KBM-7 (cell line): ENCODE measurements at places on chromosomes 7 and 10.

- no peak for DNase-seq
Measured at GRCh38 chr10:44803862-44804261, 107.3 kb upstream of the TMEM72 start.

GRCh38 chr10:6746782-6747181, 166.7 kb upstream of the PRKCQ start:
- DNase-seq, result no peak

DNA sequence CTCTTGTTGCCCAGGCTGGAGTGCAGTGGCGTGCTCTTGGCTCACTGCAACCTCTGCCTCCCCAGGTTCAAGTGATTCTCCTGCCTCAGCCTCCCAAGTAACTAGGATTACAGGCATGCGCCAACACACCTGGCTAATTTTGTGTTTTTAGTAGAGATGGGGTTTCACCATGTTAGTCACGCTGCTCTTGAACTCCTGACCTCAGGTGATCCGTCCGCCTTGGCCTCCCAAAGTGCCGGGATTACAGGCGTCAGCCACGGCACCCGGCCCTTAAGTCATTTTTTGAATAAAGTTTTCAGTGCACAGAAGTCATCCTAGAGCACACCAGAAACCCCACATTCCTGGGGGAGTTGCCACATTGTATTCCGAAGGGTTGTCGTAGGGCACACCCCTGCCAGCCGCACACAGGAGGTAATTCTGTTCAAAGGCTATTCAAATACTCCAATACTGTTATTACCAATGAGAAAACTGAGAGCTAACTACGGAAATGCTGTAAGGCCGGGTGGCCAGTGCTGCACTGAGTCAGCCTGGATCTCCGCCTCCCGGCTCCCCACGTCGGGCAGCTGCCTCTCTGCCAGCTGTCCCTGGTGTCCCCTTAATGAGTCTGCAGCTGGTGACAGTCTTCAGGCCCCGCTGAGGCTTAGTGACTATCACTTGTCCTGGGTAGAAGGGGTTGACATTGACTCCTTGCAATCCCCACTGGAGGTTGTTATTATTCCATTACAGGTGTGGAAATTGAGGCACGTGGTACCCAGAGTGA, 8.6 kb upstream of the RFC2 start:
- DNase-seq, result no peak

- no peak for DNase-seq
Measured at GRCh38 chr7:31687024-31687748, at the start of gene PPP1R17. PPP1R17 (plus strand) TSS chr7:31687215; CDS start chr7:31692442, 5,227 bp downstream.

GRCh38 chr10:112585126-112585525, 138.1 kb downstream of the VTI1A start:
- no peak for DNase-seq

DNA sequence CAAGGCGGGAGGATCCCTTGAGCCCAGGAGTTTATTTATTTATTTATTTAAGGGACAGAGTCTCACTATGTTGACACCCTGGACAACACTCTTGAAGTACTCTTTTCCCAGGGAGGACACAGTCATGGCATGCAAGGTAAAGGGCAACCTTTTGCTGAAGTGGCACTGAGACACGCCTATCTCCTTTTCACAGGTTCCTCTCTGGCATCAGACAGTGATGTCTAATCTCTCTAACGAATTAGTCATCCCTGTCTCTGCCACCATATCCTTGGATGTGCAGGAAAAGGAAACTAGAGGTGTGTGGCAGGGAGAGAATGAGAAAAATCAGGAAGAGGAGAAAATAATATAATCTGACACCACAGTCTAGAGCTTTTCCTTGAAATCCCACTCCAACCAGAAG, 19.5 kb downstream of the CPVL start:
- no peak for DNase-seq

- no peak for DNase-seq
Measured at GRCh38 chr7:107075863-107076574, 31.5 kb downstream of the PRKAR2B start.

- no peak for DNase-seq
Measured at GRCh38 chr10:12189426-12189825, 6.3 kb downstream of the NUDT5 start.

- no peak for DNase-seq
Measured at GRCh38 chr7:42453931-42454361, 216.9 kb upstream of the GLI3 start.

DNA sequence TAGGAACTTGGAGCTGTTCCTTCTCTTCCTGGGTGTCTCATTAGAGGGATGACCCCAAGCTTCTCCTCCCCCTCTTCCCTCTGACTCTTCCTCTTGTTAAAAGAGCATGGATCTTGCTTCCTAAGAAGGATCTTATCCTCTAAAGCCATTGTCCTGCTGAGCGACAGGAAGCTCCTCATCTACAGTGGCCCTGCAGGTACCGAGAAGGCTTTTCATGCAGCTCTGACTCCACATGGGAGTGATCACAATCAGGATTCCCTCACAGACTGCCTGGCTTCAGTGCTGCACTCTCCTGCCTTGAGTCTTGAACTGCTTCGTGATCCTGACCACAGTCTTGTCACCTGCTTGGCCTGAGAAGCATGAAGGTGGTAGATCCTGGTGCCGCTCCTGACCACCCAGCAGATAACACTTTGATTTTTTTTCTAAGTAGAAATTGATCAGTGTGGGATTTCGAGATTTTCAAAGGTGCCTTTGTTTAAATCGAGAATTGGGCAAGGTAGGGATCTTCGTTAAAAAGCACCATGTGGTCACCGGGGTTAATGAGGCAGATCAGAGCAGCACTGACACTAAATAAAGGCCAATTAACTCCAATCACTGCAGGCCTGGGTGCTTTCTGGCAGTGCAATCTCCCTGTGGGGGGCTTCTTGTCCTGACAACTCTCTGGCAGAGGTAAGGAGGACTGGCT, 376.4 kb downstream of the NRG3 start:
- no peak for DNase-seq

GRCh38 chr10:119313644-119314043, 106.3 kb downstream of the GRK5 start:
- DNase-seq, result peak; percentile 84

DNA sequence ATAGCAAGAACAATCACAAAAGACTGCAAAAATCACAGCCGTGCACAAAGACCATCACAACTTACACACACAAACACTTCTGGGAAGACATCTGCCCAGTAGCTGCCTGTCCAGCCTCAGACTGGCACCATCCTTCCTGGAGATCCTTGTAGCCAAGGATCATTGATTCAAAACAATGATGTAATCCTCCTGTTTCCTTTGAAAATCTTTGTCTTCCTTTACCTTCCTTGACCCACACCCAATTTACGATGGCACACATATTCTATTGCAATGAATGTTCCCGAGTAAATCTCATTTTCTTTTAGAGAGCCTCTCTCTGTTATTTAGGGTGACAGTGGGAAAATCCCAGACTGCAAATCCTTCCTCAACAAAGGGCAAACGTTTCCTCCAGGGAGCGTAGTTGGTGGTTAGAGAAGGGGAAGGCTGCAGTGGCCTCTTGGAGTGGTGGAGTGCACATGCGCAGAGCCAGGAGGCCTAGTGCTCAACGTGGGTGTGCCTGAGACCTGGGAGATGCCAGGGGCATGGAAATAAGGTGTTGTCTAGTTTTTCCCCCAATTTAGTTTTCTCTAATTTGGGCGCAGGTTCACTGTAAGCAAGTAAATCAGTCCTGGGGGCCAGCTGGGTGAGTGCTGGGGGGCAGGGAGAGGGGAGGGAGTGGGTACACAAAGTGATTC, 3.1 kb upstream of the INPP5A start:
- DNase-seq, result no peak

GRCh38 chr7:46653848-46654247, 732.8 kb upstream of the IGFBP3 start:
- no peak for DNase-seq

DNA sequence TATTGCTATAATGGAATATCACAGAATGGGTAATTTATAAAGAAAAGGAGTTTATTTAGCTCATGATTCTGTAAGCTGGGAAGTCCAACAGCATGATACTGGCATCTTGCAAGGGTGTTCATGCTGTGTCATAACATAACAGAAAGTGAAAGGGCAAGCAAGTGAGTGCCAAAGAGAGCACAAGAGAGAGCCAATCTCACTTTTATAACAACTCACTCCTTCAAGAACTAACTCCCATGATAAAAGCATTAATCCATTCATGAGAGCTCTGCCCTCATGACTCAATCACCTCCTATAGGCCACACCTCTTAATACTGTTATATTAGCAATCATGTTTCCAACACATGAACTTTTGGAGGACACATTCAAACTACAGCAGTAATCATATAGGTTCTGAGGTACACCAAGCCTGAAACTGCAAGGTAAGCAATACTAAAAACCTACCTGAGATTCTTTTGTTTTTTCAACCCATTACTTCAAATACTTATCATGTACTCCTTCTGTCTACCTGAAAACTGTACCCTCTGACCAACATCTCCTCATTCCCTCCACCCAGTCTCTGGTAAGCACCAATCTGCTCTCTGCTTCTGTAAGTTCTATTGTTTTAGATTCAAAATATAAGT, 219.7 kb downstream of the MTERF1 start:
- DNase-seq, result no peak

DNA sequence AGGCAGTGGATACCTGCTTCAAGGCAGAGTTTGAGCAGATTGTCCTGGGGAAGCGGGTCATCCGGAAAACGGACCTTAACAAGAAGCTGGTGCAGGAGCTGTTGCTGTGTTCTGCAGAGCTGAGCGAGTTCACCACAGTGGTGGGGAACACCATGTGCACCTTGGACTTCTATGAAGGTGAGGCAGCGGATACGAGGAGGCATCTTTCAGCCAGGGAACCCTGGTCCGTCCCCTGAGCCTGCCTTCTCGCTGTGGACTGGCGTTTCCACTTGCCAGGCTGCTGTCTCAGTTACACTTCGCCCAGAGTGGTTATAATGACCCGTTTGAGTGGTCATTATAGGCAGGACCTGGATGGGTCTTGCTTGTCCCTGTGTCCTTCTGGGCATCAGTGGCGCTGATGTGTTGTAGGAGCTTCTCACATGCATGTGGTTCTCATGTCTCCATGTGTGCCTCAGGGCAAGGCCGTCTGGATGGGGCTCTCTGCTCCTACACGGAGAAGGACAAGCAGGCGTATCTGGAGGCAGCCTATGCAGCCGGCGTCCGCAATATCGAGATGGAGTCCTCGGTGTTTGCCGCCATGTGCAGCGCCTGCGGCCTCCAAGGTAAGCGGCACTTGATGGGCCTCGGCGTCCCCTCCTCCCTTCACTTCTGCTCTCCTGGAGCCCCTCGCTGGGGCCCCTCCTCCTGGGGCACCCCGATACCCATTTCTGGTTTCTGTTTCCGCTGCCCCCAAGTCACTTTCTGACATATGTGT, 18.0 kb downstream of the UPP1 start:
- no peak for DNase-seq

DNA sequence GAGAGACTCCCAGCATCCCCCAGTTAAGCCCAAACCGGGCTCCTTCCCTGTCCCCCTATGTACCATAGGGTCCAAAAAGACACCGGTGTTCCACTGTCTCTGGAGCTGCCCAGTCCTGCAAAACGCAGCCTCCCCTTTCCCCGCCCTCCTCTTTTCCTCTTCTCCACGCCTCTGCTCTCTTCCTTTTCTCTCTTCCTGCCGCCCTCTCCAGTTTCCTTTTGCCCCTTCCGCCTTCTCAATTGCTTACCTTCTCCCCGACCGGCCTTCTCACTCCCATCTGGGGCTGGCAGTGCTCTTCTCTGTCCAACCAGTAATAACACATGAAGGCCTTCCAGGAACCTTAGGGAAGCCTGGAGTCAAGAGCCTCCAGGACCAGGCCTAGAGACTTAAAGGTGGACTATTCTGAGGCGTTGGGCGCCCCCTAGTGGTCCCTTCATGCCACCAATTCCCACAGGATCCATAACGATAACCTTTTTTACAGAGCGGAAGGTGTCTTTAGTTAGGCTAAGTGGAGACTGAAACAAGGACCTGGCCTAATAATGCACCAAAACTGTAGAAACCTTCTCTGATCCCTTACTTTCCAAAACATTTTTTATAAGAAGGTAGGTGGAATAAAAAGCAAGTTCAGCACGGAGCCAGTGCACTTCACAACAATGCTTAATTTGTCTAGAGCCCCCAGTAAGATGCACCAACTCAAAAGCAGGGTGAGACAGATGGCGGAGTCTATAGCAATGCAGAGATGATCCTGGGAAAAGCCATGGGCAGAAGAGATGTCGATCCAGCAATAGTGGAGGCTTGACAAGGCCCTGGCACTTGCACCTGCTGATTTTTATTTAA, 27.2 kb upstream of the MSRB2 start:
- peak; percentile 83 for DNase-seq

- DNase-seq, result no peak
Measured at GRCh38 chr10:129046065-129046681, 420.9 kb upstream of the MGMT start.

DNA sequence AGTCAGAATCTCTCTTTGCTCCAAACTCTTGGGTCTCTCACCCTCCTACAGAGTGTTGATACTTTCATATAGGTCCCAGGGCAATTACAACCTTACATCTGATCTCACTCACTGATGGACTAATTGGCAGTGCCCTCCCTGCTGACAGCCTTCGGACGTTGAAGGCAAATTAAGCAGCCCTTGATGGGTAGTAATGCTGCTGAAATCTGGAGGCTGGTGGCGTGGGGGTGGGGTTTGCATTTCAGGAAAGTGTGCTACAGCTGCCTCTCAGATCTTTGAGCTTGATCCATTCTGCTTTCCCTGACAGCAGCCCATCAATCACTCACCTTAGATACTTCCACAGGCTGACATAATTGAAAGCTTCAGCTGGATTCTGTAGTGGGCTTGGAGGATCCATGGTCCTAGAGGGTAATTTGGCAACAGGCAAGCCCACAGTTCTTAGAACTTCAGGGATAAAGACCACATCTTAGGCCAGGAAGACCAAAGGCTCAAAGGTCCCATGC, 349.1 kb upstream of the PODXL start:
- DNase-seq, result no peak

DNA sequence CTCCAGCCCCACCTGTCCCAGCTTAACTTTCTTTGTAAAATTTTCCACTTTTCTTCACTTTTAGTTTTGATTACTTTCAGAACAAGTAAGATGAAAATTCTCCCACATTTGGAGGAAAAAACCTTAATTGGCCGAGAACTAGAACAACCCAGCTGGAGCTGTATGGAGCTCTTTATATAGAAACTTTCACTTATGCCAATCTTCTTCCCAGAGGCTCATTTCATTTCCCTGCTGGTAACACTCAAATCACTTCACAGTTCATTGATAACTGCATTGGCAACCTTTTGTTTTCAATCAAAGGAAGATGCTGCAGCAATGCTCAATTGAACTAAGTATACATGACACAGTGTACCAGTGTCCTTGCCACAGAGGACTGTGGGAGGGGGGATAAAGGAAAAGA, 176.2 kb upstream of the NOBOX start:
- DNase-seq, result no peak

DNA sequence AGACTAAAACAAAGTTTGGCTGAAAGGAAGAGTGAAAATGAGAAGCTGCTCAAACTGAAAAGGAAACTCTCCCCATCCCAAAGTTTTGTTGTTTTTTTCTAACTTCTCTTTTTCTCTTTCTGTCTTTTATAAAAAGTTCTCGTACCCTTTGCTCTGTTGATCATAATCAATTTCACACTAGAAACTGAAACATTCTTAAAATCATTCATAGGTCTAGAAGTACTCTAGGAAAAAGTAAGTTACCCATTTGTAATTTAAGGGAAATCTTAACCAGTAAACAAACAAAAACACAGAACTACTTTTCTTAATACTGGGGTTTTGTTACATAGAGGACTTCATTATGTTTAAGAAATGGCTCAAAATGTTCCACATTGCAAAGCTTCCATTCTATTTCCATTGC, 339.8 kb downstream of the SEMA3D start:
- no peak for DNase-seq
